ENCODE measurements at places on chromosomes 3 and 15.

- DNase-seq: no peak
Measured at GRCh38 chr3:12773030-12773709, 14.1 kb upstream of the TMEM40 start.

DNA sequence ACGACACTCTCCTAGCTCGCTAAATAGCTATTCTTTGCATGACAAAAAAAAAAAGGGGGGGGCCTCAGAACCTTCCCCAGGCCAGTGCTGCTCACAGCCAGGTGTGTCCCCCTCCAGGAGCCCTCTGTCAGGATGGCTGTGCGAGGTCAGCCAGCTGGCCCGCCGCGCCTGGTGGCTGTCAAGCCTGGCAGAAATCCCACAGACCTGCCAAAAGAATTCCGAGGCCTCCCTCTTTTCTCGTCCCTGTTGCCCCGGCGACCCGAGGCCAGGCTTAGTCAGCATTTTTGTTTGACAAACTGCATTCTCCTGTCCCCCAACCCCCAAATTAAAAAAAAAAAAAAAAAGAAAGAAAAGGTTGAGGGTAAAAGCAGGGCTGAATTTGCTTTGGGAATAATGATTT lies 61.9 kb downstream of the TM4SF4 start:
- DNase-seq: no peak

- DNase-seq: no peak
Measured at GRCh38 chr3:106582151-106582550, 713.3 kb upstream of the CBLB start.

DNA sequence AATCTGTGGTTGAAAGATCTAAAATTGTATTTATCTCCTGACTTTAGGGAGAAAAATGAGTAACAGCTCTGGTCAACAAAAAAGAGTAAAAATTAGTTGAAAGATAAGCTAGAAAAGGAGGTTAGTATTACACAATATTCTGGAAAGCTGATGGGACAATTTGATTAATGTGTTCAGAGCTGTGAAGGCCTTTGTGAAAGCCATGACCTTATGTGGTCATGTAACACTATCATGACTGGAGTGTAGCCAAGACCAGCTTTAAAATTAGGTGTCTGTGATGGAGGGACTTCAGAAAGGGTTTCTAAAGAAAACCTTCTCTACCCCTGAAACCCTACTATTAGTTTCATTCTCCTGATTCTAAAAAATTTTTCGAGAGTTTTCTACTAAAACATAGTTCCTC lies 127.2 kb downstream of the NFKBIZ start:
- no peak for DNase-seq

GRCh38 chr3:23592961-23593931 lies 212.5 kb upstream of the UBE2E1 start:
- no peak for DNase-seq

DNA sequence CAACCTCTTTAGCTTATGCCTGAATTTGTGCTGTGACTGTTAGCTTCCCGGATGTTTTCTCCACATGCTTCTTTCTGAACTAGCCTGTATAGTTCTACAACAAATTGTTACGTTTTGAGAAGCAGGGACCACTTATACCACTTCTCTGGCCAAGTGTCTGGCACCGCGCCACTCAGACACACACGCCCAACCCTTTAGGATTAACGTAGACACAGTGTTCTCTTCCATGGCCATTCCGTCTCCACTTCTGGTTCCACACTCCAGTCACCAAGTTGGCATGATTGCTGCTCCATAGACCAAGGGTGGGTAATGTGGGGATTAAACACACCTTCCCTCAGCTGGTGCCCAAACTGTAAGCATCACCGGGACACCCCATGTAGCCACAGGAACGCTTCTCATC lies 755 bp upstream of the TMEM108 start:
- DNase-seq: no peak

GRCh38 chr3:141643391-141643790 lies 94.7 kb upstream of the RNF7 start:
- no peak for DNase-seq

GRCh38 chr3:109070211-109070610 lies 47.7 kb downstream of the MORC1 start:
- DNase-seq: no peak

DNA sequence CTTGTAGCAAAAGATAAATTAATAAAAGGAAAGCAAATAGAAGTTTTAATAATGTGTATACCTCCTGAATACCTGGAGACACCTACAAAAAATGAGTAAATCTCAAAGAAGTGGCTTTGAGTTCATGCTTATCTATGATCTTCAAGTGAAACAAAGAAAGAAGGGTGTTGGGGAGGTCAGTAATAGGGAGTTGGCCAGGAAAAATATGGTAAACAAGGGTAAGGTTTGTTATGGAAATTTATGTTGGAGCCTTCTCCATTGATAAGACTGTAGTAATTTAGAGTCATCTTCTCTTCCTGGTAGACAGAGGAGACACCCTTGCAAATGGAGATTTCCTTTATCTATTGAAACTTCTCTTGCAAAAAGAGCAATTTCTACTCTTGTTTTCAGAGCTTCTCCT lies 6.6 kb upstream of the CCR8 start:
- no peak for DNase-seq

GRCh38 chr3:172808969-172809546 lies 58.5 kb downstream of the ECT2 start:
- no peak for DNase-seq

- DNase-seq: no peak
Measured at GRCh38 chr3:54962200-54962599, 34.3 kb upstream of the LRTM1 start.

GRCh38 chr15:31305375-31305774 lies 21.3 kb upstream of the KLF13 start:
- no peak for DNase-seq

DNA sequence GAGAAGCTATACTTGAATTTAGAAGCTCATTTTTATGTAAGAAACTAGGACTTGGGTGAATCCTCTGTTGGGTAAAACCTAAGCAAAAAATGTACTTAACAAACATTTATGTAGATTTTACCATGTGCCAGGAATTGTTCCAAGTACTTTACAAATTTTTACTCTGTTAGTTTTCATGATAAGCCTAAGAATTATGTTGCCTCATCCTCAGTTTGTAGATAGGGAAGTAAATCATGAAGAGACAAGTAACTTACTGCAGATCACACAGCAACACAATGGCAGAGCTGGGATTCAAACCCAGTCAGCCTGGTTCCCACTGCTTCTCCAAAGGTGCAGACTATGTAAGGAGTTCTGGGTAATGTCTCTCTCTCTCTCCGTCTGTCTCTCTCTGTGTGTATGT lies 169.9 kb downstream of the DIPK2A start:
- DNase-seq: no peak

All from activated naive CD4-positive, alpha-beta T cell (primary cell).